ENCODE measurements at places on chromosomes 5 and 9.

DNA sequence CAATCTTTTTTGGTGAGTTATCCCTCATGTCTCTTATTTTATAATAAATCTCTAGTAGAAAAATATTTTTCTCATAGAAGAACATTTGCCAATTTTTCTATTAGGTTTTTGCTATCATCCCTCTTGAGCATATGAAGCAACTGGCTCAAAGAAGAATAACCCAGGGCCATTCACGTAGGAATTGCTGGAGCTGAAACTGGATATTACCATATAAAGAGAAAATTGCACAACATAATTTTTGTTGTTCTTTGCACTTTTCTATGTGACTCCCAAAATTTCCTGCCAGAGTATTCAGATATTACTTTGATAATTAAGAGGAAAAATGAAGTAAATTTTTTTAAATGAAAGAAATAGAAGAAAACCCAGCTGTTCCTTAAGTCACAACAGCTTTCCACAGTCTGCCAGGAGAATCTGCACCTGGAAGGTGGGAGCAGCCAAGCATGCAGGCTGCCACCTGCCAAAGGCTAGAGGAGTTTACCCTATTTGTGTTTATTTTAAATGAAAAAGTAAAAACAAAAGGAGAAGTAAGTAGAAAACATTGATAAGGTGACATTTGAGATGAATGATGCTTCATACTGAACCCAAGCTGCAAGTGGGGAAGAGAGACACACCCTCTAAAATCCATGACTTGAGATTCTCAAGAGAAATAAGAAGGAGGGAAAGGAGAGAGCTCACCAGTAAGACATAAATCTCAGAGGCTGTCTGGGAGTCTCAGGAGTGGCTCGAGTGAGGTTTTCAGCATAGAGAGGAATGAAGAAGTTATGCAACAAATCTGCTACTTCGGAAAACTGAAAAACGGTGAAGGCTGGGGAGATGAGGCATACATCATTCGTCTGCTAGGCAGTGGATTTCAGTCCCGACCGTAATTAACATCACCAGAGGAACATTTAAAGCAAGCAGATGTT, 31.5 kb upstream of the FREM1 start:
- DNase-seq: no peak

- DNase-seq: no peak
Observed at GRCh38 chr5:179916523-179916922, 8.8 kb upstream of the TBC1D9B start.

GRCh38 chr5:121805911-121806310, 45.8 kb upstream of the FTMT start:
- DNase-seq: no peak

DNA sequence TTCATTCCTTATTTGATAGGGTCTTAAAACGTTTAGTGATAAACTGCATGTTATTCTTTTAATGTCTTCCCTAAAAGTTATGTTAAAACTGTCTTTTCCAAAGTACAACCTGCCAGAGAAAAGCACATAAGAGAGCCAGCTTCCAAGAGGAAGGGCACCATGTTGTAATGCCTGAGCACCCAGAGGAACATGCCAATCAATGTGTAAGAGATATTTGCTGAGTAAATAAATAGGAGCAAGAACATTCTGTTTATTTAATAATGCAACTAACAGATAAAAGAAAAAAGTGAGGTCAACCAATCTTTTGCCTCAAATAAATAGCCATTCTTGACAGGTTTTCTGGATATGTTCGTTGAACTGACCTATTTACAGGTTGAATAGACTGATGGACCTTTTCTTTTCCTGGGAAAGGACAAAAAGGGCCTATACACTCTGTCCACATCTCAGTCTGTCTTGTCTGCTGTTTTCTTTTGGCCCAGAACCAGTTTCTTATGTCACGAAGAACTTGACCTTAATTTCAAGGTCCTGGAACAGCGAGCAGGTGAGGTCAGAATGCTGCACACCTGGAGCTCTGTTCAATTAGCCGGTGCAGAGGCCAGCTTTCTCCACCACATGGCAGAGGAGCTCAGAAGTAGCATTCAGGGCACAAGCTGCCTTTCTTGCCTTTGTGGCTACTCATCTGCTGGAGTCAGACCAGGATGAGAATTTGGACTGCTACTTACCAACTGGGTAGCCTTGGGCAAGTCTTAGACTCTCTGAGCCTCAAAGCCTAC, 77.7 kb downstream of the PLCXD3 start:
- DNase-seq: no peak

DNA sequence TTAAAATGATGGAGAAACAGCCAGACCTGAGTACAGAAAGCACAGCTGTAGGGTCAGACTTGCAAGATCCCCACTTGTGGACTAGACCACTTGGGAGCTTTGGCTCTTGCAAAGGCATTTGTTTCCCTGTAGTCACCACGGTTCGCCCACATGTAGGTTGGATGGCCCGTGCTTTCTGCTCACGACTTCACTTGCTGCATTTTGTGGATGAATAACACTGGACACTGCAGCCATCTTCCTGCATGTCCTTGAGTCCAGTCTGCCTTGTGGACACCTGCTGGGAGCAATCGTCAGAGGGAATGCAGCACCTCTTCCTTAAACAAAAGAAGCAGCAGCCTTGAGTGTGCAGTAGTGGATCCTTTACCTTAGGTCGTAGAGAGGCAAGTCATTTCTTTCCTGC, 372.9 kb upstream of the IRX2 start:
- DNase-seq: no peak

All from NCI-H345 (cell line).